Fibroblast of lung (primary cell): ENCODE measurements at places on chromosomes 1 and 21. TPM values are rescaled to one million over a fixed set of nuclear protein-coding genes. Genes with fewer than 3 reads are reported as not detected.

- H3K4me3 ChIP-seq: no peak overlapping the region
- no peaks in the 10 kb centered on the region for H3K36me3 ChIP-seq
- no peaks in the 10 kb centered on the region for H3K27me3 ChIP-seq
- H3K4me1 ChIP-seq: peaks cover 3% of the 10 kb centered on the region
- no peak overlapping the region for H3K27ac ChIP-seq
Observed at GRCh38 chr1:40703316-40703715, 11.8 kb downstream of the NFYC start.

DNA sequence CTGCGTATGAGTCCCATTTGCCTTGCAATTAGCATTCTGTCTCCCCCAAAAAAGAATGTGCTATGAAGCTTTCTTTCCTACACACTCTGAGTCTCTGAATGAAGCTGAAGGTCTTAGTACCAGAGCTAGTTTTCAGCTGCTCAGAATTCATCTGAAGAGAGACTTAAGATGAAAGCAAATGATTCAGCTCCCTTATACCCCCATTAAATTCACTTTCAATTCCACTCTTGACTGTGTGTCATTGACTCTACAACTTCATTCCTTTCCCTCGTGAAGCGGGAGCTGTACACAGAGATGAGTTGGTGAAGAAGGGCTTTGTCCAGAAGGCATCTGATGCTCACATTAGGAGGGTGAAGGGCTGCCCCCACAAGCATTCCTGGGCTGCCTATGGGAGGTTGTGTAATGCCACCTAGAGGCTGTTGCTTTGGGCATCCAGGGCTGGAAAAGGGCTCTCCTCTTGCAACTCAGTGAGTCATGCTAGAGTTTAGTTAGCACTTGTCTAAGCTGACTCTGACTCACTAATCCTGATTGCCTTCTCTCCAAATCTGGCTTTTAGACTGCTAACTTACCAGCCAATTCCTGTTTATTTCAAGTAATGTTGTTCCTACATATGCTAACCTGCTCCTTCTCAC, 1.8 kb downstream of the SPRR1B start:
- no peaks in the 10 kb centered on the region for H3K4me1 ChIP-seq
- peak; percentile 59 for DNase-seq
- no peaks in the 10 kb centered on the region for H3K27me3 ChIP-seq
- no peak overlapping the region for H3K27ac ChIP-seq
- H3K4me3 ChIP-seq: no peak overlapping the region

- no peaks in the 10 kb centered on the region for H3K4me1 ChIP-seq
- H3K36me3 ChIP-seq: no peaks in the 10 kb centered on the region
- peak; percentile 73 for DNase-seq
- H3K27ac ChIP-seq: no peak overlapping the region
- no peaks in the 10 kb centered on the region for H3K27me3 ChIP-seq
Observed at GRCh38 chr1:185541871-185542301, 192.3 kb upstream of the HMCN1 start.

- no peaks in the 10 kb centered on the region for H3K27me3 ChIP-seq
- no peaks in the 10 kb centered on the region for H3K36me3 ChIP-seq
- H3K4me3 ChIP-seq: no peak overlapping the region
- peaks cover 5% of the 10 kb centered on the region for H3K4me1 ChIP-seq
Observed at GRCh38 chr1:231632119-231632518, 5.5 kb downstream of the DISC1 start.

DNA sequence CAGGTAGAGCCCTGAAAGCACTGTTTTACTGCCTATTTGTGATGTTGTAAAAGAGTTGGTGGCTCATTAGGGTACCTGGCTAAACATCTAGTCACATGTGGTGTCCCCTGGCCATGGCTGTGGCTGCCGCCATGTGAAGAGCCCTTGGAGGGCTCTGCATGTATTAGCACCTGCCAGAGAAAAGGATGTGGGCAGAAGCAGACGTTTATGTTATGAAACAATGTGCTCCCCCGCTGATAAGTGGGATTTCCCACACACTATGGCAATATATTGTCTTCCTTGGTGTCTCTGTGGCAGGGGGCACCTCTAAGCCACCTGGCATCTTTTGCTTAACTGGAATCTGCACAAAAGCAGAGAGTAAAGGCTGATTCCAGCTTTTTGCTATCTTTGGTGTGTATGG, 9.6 kb downstream of the TENT5C start:
- no peak for DNase-seq
- no peak overlapping the region for H3K27ac ChIP-seq
- H3K4me3 ChIP-seq: no peak overlapping the region
- no peaks in the 10 kb centered on the region for H3K36me3 ChIP-seq
- no peaks in the 10 kb centered on the region for H3K27me3 ChIP-seq

DNA sequence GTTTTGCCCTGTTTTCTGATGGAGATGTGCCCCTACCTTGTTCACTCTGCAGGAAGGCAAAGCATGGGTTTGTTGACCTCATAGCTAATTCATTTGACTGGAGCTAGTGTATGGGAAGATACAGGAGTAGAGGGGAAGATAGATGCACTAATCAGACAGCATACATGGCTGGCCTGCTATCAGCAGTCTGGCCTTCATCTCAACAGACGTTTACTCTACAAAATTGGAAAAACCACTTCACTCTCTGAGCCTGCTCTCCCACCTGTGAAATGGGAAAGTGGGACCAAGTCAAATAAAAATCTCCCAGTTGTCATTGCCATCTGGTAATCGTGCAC, 235.2 kb upstream of the RAB4A start:
- DNase-seq: no peak
- no peaks in the 10 kb centered on the region for H3K27me3 ChIP-seq
- H3K4me1 ChIP-seq: no peaks in the 10 kb centered on the region
- no peaks in the 10 kb centered on the region for H3K36me3 ChIP-seq

DNA sequence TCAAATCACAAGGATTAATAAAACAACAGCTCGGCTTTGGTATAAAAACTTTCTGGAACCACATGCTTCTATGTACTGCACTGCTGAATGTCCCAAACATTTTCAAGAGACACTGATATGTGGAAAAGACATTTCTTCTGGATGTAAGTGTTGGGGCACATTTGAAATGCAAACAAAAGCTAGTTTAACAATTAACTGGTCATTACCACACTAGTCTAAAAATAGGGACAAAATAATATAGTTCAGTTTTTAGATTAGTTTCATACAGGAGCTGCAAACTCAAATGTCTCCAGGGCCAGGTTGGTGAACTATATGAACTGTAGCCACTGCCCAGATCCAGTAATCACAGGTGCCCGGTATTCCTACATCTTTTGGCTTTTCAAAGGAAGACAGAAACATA, 3.2 kb downstream of the IL23R start:
- H3K36me3 ChIP-seq: no peaks in the 10 kb centered on the region
- no peaks in the 10 kb centered on the region for H3K27me3 ChIP-seq
- H3K4me3 ChIP-seq: no peak overlapping the region
- DNase-seq: no peak

- H3K4me1 ChIP-seq: peaks cover 26% of the 10 kb centered on the region
- peak; percentile 92 for DNase-seq
- H3K36me3 ChIP-seq: no peaks in the 10 kb centered on the region
- no peak overlapping the region for H3K4me3 ChIP-seq
- no peaks in the 10 kb centered on the region for H3K27me3 ChIP-seq
Observed at GRCh38 chr1:183097438-183098051, 74.3 kb downstream of the LAMC1 start.

DNA sequence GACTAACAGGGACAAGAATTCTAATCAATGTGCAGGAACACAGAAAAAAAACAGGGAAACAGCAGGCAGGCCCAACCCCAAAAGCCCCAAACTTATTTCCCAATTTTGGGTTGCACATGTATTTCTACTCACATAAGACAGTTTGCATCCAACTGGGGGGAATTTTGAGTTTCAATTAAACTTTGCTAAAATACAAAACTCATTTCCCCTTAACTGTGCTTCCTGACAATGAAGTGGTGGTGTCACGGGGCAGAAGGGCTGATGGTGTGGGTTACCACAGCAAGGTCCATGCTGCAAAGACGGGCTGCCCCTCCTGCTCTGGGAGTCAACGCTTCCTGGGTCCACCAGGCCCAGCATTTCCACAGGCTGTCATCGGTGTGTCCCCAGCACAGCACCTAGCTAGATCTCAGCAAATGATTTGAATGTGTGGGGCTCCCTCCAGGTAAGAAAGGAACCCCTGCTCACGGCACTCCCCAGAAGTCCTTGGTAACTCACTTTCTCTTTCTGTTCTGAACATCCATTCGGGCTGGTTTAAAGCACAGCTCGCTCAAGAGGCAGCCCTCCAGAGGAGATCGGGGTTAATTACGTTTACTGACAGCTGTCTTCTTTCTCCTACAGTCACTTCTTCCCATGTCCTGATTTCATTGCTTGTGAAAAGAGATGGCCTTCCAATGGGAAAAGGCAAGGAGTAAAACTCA, 27.4 kb downstream of the HIVEP3 start:
- peak; percentile 19 for DNase-seq
- H3K36me3 ChIP-seq: no peaks in the 10 kb centered on the region
- H3K27ac ChIP-seq: peak overlapping the region; percentile 64

DNA sequence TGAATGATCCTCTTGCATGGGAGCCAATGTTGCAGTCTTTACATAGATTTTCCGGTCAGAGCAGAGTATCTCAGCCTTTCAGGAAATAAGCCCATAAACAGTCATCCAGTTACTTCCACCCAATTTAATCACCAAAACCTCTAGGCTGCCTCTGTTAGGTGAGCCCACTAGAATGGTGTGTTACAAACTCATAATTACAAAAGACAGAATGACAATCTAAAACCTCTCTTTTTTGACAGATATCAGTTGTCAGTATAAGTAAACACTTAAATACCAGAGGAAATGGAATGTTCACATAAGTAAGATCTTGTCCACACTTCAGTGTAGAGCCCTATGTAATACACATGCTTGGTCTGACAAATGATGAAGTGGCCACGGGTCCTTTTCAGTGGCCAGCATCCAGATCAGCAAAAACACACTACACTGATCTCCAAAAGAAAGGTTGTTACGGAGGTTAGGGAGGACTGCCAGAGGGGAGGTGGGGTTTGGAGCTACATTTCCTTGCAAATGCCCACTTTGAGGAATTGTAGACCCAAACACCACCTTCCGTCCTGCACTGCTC, 71.3 kb upstream of the FBXO28 start:
- peaks cover 3% of the 10 kb centered on the region for H3K4me1 ChIP-seq
- no peak overlapping the region for H3K27ac ChIP-seq
- H3K4me3 ChIP-seq: no peak overlapping the region
- DNase-seq: no peak

DNA sequence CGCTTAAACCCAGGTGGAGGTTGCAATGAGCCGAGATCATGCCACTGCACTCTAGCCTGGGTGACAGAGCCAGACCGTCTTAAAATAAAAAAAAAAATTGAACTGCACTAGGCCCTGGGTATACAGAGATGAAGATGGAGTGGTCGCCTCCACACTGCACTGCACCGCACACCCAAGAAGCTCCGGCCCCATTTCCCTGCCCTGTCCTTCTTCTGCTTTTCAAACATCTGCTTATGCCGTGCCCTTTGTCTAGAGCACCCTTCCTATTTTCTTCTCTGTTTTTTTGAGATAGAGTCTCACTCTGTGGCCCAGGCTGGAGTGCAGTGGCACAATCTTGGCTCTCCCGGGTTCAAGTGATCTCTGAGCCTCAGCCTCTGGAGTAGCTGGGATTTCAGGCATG, 17.4 kb downstream of the IQGAP3 start:
- no peak overlapping the region for H3K27ac ChIP-seq
- H3K27me3 ChIP-seq: no peaks in the 10 kb centered on the region
- no peak overlapping the region for H3K4me3 ChIP-seq
- no peaks in the 10 kb centered on the region for H3K4me1 ChIP-seq

- H3K4me1 ChIP-seq: peaks cover 3% of the 10 kb centered on the region
- no peaks in the 10 kb centered on the region for H3K36me3 ChIP-seq
- no peaks in the 10 kb centered on the region for H3K27me3 ChIP-seq
- DNase-seq: peak; percentile 9
- H3K4me3 ChIP-seq: no peak overlapping the region
- H3K27ac ChIP-seq: no peak overlapping the region
Observed at GRCh38 chr1:207389728-207390464, 64.2 kb upstream of the CR2 start.

DNA sequence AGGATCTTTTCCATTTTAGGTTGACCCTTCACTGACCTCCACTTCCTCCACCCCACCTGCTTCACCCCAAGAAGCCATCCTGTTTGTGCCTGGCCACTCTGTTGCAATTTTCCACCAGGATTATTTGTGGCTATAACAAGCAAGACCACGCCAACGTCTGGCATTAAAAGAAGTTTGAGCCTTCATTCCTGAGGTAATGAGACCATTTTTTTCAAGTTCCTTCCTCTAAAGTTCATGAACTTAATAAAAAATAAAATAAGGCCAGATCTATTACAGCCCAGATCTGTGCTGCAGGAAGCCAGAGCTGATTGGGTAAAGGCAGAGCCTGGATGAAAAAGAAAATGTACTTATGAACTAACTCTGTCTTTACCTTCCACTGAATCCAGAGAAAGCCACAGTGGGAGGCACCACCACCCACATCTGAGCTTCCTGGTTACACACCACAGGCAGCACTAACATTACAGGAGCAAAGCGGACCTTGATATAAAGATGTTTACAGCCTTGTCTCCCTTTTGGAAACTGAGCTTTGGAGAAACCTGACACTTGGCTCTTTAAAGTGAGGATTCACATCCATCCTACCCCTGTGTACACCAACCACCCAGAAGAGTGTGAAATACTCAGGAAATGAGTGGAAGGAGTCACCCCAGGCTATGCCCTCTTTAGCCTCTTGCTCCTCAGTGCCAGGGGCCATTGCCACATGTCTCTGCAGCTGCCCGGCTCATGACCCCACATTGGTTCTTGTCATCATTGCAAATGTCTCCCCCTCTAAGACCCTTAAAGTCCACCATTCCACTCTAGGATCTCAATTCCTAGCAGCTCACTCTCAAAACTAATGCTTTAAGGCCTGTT, 293.6 kb downstream of the PLPP3 start:
- no peak overlapping the region for H3K27ac ChIP-seq
- DNase-seq: no peak
- H3K27me3 ChIP-seq: no peaks in the 10 kb centered on the region
- H3K36me3 ChIP-seq: no peaks in the 10 kb centered on the region
- H3K4me1 ChIP-seq: no peaks in the 10 kb centered on the region

DNA sequence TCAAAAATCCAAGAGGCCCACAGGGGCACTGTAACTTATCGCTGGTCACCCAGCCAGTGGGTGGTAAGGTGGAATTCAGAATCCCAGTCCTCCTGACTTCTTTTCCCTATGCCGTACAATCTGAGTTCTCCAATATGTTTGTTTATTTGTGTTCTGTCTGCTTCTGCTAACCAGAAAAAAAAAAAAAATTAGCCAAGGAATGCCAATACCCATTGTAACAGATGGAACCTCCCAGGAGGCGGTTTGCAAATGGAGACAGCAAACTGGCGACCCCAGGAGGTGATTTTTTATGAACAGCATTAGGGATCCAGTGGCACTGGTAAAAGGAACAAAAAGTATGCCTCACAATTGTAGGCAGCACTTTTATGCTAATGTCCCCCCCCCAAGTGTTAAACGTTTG, 189.0 kb upstream of the FGGY start:
- H3K27ac ChIP-seq: no peak overlapping the region
- H3K4me3 ChIP-seq: no peak overlapping the region
- H3K27me3 ChIP-seq: no peaks in the 10 kb centered on the region
- no peaks in the 10 kb centered on the region for H3K36me3 ChIP-seq

GRCh38 chr1:100328133-100328532, 24.2 kb upstream of the CDC14A start:
- no peak for DNase-seq
- H3K36me3 ChIP-seq: no peaks in the 10 kb centered on the region
- H3K27me3 ChIP-seq: no peaks in the 10 kb centered on the region
- H3K4me3 ChIP-seq: no peak overlapping the region
- no peaks in the 10 kb centered on the region for H3K4me1 ChIP-seq
- H3K27ac ChIP-seq: no peak overlapping the region

Gene FMO4
- 4.6 and 7.3 TPM in 2 replicates for total RNA-seq

Gene SPRR1A
- not detected in 2 replicates for total RNA-seq

Gene FAM72C
- 0.26 and 0.83 TPM in 2 replicates for total RNA-seq

Gene WDR64
- total RNA-seq: not detected in 2 replicates

Gene MECR
- 16.9 and 17.5 TPM in 2 replicates for total RNA-seq

Gene BTBD19
- 3.9 and 5.0 TPM in 2 replicates for total RNA-seq

Gene MYOM3
- total RNA-seq: not detected in 2 replicates
